Osteocyte (in vitro differentiated cells): ENCODE measurements at places on chromosomes 4 and X.

- no peak for DNase-seq
Observed at GRCh38 chr4:40395166-40395900, 60.2 kb downstream of the CHRNA9 start.

GRCh38 chr4:53633608-53634007, 42.3 kb upstream of the LNX1 start:
- DNase-seq = no peak

- no peak for DNase-seq
Observed at GRCh38 chrX:150377005-150377404, 13.9 kb downstream of the MAMLD1 start.

DNA sequence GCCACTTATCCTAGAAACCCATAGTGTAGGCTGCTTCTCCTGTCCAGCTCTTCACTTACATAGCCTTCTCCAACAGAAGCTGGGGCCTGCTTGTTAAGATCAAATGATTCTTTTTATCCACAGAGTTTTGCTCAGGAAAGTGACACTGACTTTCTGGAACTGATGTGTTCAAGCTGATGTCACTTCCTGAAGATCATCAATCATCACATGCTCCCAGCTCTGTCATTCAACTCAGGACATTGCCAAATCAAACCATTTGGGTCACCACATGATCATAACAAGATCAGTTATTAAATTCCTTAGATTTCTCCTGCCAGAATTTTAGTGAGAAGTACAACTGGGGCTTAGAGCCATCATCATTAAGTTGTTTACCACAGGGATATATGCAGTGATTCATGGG, 39.4 kb downstream of the GLRA3 start:
- no peak for DNase-seq

- DNase-seq = no peak
Observed at GRCh38 chrX:116413273-116413672, 23.1 kb upstream of the SLC6A14 start.

- DNase-seq = no peak
Observed at GRCh38 chr4:86895692-86896488, 3.7 kb upstream of the C4orf36 start.

GRCh38 chr4:143281507-143282190, 55.0 kb upstream of the GAB1 start:
- DNase-seq = no peak

- DNase-seq = peak; percentile 91
Observed at GRCh38 chrX:40108959-40109287, 11.2 kb upstream of the BCOR start.

- no peak for DNase-seq
Observed at GRCh38 chr4:175033162-175033561, 115.0 kb downstream of the ADAM29 start.

DNA sequence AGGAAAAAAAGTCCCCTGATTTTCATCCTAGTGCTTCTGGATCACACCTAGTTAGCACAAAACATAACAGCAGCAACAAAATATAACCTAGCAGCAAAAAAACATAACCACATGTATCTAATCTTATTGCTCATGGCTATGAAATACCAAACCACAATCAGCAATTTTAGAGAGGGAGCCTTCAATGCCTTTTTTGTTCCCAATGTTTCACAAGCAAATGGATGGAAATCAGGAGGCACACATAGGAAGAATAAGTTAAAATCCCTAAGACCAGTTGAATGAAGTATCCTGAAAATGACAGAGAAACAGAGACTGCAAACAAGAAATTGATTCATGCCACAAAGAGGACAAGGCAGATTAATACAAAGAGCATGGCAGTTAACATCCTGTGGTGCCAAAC, 361.6 kb downstream of the GPM6A start:
- no peak for DNase-seq

GRCh38 chrX:132425744-132426318, 63.0 kb downstream of the MBNL3 start:
- no peak for DNase-seq

DNA sequence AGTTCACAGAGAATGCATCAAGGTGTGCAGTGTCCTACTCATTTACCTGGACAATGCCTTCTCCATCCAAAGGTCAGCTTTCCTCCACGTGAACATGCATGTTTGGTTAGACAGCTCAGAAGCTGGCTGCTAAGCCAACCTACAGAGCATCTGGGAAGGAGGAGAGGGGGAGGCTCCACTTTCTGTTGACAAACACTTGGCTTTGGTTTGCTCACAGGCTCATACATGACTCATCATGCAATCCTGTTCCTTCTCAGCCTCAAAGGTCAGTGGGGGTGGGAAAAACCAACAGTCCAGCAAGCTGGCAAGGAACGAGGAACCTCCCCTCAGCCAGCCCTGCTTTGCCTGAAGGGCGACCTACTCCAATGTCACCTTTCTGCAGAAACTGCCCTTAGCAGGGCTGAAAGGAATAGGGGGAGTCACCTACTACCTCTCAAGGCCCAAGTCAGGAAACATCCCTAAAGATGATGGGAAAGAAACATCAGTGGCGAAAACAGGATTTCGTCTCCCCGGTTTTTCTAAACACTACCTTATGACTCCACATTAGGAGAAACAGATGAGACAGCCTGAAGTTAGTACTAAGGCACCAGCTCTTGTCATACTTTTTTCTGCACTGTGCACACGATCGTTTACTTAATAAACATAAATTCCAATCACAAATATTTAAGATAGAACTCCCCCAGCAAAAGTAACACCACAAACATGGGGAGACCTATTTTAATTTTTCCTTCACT, 37.9 kb downstream of the RELL1 start:
- DNase-seq = no peak

- DNase-seq = no peak
Observed at GRCh38 chrX:134144231-134144630, 92.8 kb upstream of the CCDC160 start.

- DNase-seq = no peak
Observed at GRCh38 chr4:145390571-145390970, 91.1 kb upstream of the SMAD1 start.

DNA sequence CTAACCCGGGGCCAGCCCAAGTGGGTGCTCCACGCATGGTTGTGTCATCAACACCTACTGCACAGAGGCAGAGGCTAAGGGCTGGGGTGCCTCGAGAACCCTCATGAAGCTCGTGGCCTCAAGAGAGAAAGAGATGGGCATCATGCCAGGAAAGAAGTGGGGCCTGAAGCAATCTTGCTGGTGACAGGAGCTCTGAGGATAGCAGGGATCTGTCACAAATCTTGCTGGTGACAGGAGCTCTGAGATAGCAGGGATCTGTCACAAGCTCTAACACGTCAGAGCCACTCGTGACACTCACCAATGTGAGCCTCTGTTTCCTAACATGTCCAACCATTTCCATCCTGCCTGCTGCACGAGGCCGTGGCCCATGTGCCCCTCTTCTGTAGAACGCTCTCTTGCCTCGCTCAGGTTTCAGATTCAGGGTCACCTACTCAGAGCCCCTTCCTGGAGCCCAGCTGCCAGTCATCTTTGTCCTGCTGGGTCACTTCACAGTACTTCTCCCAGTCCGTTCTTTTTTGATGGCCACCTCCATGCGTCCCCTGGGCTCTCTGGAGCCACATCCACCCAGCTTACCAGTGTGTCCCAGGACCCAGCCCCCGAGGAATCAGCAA, 21.1 kb downstream of the PNMA6E start:
- peak; percentile 66 for DNase-seq

DNA sequence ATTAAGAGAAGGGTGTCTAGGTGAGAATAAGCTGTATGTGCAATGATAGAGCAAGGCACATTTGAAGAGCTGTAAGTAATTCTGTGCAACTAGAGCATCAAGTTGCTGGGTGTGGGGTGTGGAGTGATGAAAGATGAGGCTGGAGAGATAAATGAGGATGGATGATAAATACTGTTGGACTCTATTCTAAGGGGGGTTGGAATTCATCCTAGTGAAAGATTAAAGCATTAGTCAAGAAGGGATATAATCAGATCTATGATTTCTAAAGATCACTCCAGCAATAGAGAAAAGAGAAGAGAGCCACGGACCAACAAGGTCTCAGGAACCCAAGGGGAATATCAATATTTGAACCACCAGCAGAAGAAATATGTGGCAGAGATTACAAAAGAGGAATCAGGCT, 415.0 kb upstream of the RPS6KA3 start:
- no peak for DNase-seq

DNA sequence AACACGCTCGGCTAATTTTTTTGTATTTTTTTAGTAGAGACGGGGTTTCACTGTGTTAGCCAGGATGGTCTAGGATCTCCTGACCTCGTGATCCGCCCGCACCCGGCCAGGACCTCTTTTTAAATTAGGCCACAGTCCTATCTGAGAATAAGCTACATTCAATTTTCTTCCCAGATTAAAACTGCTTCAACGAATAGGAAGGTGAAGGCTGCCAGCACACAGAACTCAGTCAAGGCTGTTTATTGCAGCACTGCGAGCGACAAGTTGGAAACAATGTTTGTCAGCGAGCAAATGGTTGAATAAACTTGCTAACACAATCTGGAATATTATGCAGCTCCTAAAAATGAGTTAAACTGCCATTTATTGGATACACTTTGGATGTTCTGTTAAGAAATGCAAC, 1.9 kb downstream of the GRPEL1 start:
- no peak for DNase-seq

DNA sequence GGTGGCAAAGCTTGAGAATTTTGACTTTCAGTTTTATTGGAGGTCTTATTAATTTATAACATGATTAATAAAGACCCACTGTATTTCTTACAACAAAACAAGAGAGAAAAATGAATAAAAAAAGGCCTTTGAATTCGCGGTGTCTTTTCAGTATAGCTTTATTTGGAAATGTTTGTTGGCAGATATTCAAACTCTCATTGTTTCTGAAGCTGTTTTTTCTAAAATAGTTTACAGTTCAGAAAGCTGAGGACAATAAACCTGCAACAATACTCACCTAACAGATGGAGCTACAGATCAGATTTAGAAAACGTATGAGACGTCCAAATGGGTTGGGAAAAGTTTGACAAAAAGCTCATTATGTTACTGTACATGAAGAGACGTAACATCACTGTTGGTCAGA, 2.4 kb upstream of the SPARCL1 start:
- DNase-seq = no peak

GRCh38 chr4:167282171-167282864, 48.0 kb upstream of the SPOCK3 start:
- DNase-seq = no peak

- no peak for DNase-seq
Observed at GRCh38 chr4:53866055-53866454, 198.3 kb downstream of the CHIC2 start.

- DNase-seq = no peak
Observed at GRCh38 chr4:1661695-1662094, 22.4 kb downstream of the FAM53A start.

- no peak for DNase-seq
Observed at GRCh38 chrX:102627640-102628039, 23.6 kb upstream of the GPRASP1 start.

DNA sequence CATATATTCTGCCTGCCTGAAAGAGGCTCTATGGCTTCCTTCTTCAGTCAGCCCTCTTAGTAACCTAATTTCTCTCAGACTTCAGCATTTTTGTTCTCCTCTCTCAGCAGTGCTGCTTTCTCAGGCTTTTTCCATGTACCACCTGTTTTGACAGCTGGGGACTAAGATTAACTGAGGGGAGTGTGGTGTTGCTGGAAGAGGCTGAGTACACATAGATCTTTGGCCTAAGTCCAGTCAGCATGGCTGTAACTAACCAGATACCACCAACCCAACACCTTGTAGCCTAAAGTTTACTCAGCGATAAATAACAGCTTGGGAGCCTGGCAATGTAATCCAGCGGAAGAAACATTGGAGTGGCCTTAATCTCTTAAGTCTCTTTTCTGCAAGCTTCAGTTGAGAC, 85.5 kb downstream of the RTL3 start:
- DNase-seq = no peak

GRCh38 chr4:39025552-39026085, 6.6 kb downstream of the TMEM156 start:
- DNase-seq = no peak

GRCh38 chr4:101145021-101145420, 202.3 kb downstream of the PPP3CA start:
- no peak for DNase-seq

GRCh38 chr4:186757696-186758355, 34.2 kb upstream of the FAT1 start:
- no peak for DNase-seq

DNA sequence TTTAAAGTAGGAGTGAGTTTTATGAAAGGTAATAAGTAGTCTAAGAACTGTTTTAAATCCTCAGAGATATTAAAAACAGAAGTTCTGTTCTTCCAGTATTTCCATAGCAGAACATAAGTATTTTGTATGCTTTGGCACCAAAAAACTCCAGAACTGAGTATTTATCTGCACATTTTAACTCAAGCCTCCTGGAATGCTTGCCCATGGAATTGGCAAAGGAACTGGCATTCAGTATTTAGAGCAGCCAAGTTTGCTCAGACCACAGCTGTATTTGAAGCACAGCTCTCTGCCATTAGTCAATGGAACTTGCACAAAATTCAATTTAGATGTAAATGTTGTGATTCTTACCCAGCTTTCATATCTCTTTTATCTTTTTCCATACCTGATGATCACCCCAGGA, 42.2 kb downstream of the NDNF start:
- no peak for DNase-seq

DNA sequence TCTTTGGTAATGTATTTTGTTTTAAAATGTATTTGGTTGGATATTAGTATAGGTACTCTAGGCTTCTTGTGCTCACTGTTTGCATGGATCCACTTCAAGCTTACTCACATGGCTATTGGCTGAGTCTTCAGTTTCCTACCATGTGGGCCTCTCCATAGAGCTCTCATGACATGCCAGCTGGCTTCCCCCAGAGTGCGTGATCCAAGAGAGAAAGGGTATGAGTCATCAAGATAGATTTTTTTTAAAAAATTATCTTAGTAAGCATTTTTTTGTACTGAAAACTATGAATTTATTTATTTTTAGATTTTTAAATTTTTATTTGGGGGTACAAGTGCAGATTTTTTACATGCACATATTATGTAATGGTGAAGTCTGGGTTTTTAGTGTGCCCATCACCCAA, 219.1 kb upstream of the AMOT start:
- no peak for DNase-seq

- DNase-seq = no peak
Observed at GRCh38 chrX:28609917-28610613, 22.8 kb downstream of the IL1RAPL1 start.

- DNase-seq = no peak
Observed at GRCh38 chr4:89245459-89245858, 62.1 kb downstream of the GPRIN3 start.

- DNase-seq = no peak
Observed at GRCh38 chrX:118718737-118719136, 8.7 kb upstream of the IL13RA1 start.

- DNase-seq = no peak
Observed at GRCh38 chrX:149370097-149370496, 135.0 kb downstream of the IDS start.

DNA sequence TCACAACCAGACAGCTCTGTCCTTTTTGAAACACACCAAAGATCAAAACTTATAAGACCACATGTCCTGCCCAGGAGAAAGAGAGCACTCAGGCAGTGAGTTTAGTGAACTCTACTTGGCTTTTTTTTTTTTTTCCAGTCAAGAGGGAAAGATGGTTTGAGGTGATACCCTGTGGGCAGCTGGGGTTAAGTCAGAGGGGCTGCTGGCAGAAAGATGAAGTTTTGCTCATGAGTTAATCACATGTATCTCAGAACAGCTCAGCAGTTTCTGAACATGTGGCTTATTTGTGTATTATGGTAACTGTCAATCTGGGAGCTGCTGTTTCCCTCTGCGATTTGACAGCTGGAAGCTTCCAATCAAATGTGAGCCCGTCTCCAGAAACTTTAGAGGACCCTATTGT, 56.4 kb upstream of the MAP3K15 start:
- DNase-seq = no peak

- DNase-seq = no peak
Observed at GRCh38 chr4:2136726-2137125, 77.6 kb downstream of the NAT8L start.
